ENCODE measurements at places on chromosomes 3 and 15. TPM values are rescaled to one million over a fixed set of nuclear protein-coding genes. Genes with fewer than 3 reads are reported as not detected.

Gene CADPS
- not detected for total RNA-seq

Gene LRTM1
- total RNA-seq, result not detected

Gene ATOSA
- total RNA-seq, result 6.5 TPM

Gene HDC
- total RNA-seq, result not detected

Gene CDCP1
- 124 TPM for total RNA-seq

Gene PPP1R14D
- 0.33 TPM for total RNA-seq

Gene TRIM42
- not detected for total RNA-seq

Gene MTFMT
- total RNA-seq, result 31.3 TPM

Gene ARPP21
- not detected for total RNA-seq

Gene ZWILCH
- 18.1 TPM for total RNA-seq

Gene KIF15
- total RNA-seq, result 31.8 TPM

Gene SERINC4
- total RNA-seq, result not detected

Gene IMPG2
- total RNA-seq, result 0.17 TPM

Gene SOX14
- not detected for total RNA-seq

Gene GREM1
- 1.6 TPM for total RNA-seq

Gene MME
- total RNA-seq, result 1.2 TPM

Gene PLA2G4E
- total RNA-seq, result not detected

Gene IFRD2
- total RNA-seq, result 300 TPM

Gene ARIH1
- 75.0 TPM for total RNA-seq

Gene KBTBD13
- not detected for total RNA-seq

Gene CALML4
- total RNA-seq, result 4.5 TPM

Gene GOLGA6L22
- not detected for total RNA-seq

Gene MCF2L2
- 3.9 TPM for total RNA-seq

Gene RLBP1
- not detected for total RNA-seq

Gene OR5AC2
- not detected for total RNA-seq

Gene CHRNA3
- not detected for total RNA-seq

Gene HTR3E
- not detected for total RNA-seq

Gene WDR93
- total RNA-seq, result 0.22 TPM

Gene SCN11A
- not detected for total RNA-seq

Gene EFCAB12
- 0.12 TPM for total RNA-seq

Gene SLC6A1
- not detected for total RNA-seq

Gene SSUH2
- not detected for total RNA-seq

Gene MUC13
- 0.04 TPM for total RNA-seq

Gene COMMD2
- total RNA-seq, result 22.7 TPM

Gene ARL6IP5
- total RNA-seq, result 25.4 TPM

Gene LHFPL4
- not detected for total RNA-seq

Gene PCLAF
- 34.7 TPM for total RNA-seq

Gene MYO5A
- 42.1 TPM for total RNA-seq

Gene HRG
- not detected for total RNA-seq

Gene DTX3L
- total RNA-seq, result 11.9 TPM

Data from PC-3 (cell line).